ENCODE measurements at places on chromosomes 5 and 9.

DNA sequence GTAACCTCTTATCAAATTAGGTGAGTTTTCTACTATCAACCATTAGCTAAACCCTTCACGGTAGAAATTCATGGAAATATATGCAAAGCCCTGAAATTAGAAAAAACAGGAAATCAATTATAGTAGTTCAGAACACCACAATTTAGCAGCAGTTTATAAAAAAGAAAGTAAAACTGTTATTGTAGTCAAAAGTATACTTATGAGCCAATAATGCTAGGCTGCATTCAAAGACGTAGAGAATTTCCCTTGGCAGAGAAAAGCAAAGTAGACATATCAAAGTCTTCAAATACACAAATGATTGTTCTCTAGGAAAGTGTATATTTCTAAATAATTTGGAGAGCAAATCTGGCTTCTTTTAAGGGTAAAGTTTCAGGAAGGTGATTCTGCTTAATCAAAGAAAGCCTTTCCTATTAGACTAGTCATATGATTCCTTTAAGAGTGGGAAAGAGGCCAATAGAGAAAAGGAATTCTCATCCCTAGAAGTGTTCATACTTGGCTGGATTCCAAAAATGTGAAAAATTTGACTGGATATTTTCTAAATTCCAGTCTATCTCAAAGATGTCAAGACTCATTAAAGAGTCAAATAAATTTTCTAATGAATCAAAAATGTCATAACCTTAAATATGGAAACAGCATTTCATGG lies 185.5 kb downstream of the SMC2 start:
- DNase-seq, result no peak

- no peak for DNase-seq
These were observed 5.1 kb downstream of the RNF14 start for GRCh38 chr5:141973871-141974595.

- DNase-seq, result no peak
These were observed 80.1 kb upstream of the TLR4 start for GRCh38 chr9:117624106-117624505.

- DNase-seq, result no peak
These were observed 312.8 kb downstream of the SEMA5A start for GRCh38 chr5:9233035-9233434.

- no peak for DNase-seq
These were observed 168.0 kb upstream of the IRX2 start for GRCh38 chr5:2919310-2920018.

- DNase-seq, result no peak
These were observed 3.2 kb downstream of the GALNT10 start for GRCh38 chr5:154193701-154194121.

GRCh38 chr9:34034698-34035065 lies 14.0 kb downstream of the UBAP2 start:
- no peak for DNase-seq

DNA sequence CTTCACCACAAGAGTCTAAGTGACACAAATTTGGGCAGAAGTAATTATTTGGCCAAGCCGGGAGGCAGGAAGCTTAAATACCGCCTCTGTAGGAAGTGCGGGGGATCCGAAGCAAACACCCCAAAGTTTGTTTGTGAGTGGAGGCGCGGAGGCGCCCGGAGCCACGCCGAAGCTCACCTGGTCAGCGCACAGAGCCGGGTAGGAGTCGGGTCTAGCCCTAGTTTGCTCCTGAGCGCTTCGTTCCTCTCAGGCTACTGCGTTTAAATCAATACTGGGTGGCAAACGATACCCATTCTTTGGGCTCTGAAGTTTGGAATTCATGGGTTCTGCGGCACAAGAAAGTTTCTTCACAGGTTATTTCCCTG lies 855 bp downstream of the MCC start:
- DNase-seq, result no peak

- DNase-seq, result no peak
These were observed 30.7 kb upstream of the PSD2 start for GRCh38 chr5:139764886-139765408.

DNA sequence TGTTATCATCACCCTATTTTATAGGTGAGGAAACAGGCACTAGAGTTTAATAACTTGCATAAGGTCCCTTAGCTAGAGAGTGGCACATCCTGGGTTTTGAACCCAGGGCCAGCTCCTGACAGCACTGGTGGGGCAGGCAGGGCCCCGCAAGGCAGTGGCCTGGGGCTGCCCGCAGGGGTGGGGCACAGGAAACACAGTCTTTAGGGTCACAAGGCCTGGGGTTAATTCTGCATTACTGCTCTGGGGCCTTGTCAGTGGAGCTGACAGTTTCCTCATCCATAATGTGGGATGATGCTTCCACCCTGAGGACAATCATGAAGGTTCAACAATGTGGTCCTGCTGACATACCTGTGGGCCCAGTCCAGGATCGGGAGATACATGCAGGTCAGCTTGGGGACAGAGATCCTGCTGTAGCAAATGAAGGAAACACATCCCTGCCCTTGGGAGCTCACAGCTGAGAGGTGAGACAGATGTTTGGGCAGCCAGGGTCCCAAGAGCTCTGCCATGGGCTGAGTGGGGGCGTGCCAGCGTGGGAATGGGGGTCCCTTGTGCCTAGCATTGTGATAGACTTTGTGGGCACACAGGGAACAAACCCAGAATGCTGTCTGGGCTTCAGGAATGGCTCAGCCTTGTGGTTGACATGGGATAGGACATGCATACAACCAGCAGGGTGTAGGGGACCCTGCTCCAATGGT lies 14.7 kb downstream of the FGF18 start:
- no peak for DNase-seq

- DNase-seq, result no peak
These were observed 4.4 kb downstream of the MUSK start for GRCh38 chr9:110672873-110673510.

DNA sequence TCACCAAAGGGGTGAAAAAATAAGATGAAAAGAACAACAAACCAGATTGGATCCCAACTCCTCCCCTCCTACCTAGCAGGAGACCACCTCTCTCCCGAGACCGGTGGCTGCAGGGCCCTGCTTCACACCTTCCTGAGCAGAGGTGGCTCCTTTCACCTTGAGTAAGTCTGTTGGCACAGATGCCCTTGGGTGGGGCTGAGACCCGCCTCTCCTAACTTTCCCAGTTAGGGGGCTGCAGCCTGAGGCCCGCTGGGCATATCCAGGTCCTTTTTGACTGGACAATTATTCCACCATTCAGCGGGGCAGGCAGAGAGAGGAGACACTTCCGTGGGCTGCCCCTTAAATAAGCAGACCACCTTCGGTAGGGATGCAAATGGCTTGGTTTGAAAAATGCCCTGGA lies 1.3 kb downstream of the SLC25A48 start:
- DNase-seq, result no peak

DNA sequence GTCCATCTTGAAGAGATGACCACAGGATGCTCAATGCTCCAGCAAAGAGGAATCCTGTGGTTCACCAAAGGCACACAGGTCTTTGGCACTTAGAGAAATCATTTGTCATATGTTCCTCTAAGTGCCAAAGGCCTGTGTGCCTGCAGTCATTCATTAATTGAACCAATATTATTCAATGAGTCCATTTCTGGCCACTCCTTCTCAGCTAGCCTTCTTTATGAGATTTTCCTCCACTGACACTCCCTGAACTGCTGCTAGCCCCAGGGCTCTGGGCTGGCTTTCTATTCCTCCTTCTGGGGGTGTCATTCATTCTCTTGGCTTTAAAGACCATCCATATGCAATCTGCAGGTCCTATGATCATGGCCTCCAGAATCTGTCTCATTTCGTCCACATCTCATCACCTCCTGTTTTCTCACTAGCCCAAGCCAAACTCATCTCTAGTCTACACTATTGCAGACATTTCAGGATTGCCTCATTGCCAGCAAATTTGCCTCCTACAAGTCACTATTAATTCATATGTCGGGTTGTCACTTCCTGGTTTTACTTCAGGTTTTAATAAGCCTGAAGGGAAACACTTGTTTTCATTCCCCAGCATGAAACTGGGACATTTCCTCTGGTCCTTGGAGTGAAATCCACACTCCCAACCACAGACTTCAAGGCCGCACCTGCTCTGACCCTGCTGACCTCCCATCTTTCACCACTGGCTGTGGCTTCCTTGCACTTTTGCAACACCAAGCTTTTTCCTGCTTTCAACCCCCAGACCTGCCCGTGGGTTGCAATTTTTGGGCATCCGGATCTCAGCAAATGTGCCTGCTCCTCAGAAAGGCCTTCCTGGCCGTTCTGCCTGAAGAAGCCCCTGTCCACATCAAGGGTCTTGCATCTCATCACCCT lies 35.1 kb downstream of the KCNIP1 start:
- DNase-seq, result no peak

- DNase-seq, result no peak
These were observed 62.3 kb downstream of the NSUN2 start for GRCh38 chr5:6570530-6570929.

DNA sequence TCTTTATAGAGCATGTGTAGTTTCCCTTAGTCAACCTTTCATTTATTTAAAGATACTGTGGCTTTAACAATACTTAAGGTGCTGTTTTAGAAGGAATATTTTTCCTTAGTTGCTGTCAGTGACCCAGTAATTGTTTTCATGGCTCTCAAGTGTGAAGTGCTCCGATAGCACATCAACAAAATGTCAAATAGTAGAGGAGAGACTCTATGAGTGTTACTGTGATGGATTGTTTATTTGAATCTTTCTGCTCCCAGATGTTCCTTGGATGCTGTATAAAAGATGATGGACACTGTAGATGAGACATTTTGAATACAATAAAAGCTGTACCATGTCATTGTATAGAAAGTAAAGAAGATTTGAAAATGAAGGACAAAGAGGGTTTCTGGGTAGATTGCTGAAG lies 1185.7 kb upstream of the C9orf72 start:
- no peak for DNase-seq

DNA sequence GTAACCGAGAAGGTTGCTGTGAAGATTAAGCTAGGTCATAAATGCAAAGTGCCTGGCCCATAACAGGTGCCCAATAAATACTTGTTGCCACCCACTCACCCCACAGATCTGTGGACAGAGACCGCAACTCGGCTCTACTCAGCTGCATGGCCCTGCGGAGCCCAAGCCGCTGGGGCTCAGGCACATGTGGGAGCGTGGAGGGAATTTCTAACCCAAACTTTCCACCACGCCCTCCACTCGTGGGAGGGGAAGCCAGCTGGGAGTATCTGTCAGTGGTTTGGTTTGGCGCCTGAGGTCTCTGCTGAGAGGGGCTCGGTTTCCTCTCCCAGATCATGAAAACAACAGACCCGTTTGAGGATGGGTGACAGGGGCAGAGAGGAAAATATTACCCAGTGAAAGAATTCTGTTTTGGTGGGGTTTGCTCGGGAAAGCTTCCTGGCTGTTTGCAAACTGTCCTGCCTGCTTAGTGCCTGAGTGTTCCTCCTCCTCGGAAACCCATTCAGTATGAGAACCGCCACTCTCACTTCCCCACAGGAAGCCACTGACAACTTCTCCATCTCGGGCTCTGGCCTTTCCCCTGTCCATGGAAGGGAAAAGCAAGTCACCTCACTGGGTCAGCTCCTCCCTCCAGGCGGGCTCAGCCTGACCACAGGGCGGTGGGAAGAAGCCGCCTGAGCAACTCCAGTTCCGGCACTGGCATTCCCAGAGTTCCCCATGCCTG lies 60.1 kb downstream of the RGS3 start:
- peak; percentile 29 for DNase-seq

DNA sequence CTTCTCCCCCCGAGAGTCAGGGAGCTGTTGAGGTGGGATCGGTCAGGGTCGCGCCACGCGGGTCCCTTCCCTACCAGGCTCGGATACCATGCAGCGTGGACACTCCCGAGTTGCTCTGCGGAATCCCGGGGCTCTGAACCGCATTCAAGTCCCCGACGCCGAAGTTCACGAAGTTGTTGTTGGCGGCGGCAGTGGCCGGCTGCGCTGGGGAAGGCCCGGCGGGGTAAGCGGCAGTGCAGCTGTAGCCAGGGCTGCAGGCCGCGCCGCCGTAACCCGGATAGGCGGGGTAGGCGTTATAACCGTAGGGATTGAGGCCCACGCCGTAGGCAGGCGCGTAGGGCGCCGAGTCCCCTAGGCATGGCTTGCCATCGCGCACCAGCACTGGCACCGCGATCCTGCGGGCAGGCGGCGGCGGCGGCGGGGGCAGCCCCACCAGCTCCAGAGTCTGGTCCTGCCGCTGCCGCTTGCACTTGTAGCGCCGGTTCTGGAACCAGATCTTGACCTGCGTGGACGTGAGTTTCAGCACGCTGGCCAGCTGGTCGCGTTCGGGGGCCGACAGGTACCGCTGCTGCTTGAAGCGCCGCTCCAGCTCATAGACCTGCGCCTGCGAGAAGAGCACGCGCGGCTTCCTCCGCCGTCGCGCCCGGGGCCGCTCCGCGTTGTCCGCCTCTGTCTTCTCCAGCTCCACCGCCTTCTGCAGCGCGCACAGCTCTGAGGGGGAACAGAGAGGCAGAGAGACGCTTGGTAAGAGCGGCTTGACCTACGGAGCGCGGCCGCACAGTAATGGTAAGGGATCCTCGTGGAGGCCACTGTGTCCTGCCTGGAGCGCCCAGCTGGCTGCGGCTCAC lies 2.3 kb downstream of the NKX2-5 start:
- no peak for DNase-seq

- no peak for DNase-seq
These were observed 19.0 kb upstream of the LHFPL2 start for GRCh38 chr5:78667461-78668103.

GRCh38 chr9:74887041-74887980 lies at the start of gene TRPM6:
Gene TRPM6 (minus strand): TSS chr9:74887921. CDS start chr9:74887856, 65 bp downstream.
- DNase-seq, result no peak

- DNase-seq, result no peak
These were observed 473.0 kb downstream of the NTRK2 start for GRCh38 chr9:85142496-85142911.

DNA sequence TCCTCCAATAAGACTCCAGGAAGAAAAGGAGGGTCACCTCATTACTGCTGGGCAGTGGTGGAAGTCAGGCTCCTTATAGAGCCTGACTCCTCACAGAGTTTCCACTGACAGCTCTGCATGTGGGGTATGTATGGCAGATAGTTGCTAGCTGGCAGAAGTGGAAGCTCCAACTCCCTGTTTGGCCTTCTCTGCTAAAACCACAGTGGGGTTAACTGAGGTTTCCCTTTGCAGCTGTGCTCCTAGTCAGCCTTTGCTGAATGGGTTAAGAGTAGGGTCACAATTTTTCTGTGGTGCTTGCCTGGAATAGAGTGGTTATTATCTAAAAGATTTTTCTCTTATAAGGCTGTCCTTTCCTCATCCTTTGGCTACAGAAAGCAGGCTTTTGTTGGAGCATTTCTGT lies 327.5 kb downstream of the FBXL17 start:
- no peak for DNase-seq

DNA sequence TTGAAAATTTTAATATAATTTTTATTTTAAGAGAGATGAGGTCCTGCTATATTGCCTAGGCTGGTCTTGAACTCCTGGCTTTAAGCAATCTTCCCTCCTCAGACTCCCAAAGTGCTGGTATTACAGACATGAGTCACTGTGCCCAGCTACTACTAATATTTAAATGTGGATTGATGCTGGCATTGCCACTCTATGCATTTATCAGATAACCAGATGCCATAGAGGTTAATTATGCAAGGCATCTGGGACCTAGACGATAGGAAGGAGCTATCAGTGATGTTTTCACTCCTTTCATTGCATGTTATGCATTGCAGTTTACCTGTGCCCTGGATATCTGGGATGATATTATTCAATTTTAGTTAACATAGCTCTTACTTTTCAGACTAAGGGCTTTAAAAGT lies 127.0 kb downstream of the RPS23 start:
- no peak for DNase-seq

GRCh38 chr9:124473310-124473709 lies 23.1 kb downstream of the ADGRD2 start:
- no peak for DNase-seq

All from activated CD4-positive, CD25-positive, alpha-beta regulatory T cell treated with anti-CD3 and anti-CD28 coated beads, Interleukin-2, amount 50 U/mL, for 16 hours (primary cell).